A549 treated with CpdA at 1 μM for 4 hours (cell line): ENCODE measurements at places on chromosomes 1 and 21. TPM values are rescaled to one million over a fixed set of nuclear protein-coding genes. Genes with fewer than 3 reads are reported as not detected.

The CR1L gene
- 0.71 TPM in 1 of 5 replicates, not detected in the others for total RNA-seq

The BGLAP gene
- total RNA-seq = 0.27 to 1.2 TPM (median 0.44 TPM) in 4 of 5 replicates, not detected in the other

The TRAF3IP3 gene
- not detected in 5 replicates for total RNA-seq

The TRIM46 gene
- 1.2 to 1.6 TPM (median 1.5 TPM) in 5 replicates for total RNA-seq

The DNM3 gene
- 0.51 to 0.87 TPM (median 0.67 TPM) in 5 replicates for total RNA-seq

The OR2L5 gene
- total RNA-seq = not detected in 5 replicates
